Left ventricle myocardium inferior (tissue), 1 donor: ENCODE measurements at places on chromosomes 6 and 20. TPM values are rescaled to one million over a fixed set of nuclear protein-coding genes. Genes with fewer than 3 reads are reported as not detected.

- DNase-seq, result no peak
- no peak overlapping the region for H3K4me3 ChIP-seq
These were observed 36.4 kb upstream of the SMOC2 start for GRCh38 chr6:168404560-168404959.

DNA sequence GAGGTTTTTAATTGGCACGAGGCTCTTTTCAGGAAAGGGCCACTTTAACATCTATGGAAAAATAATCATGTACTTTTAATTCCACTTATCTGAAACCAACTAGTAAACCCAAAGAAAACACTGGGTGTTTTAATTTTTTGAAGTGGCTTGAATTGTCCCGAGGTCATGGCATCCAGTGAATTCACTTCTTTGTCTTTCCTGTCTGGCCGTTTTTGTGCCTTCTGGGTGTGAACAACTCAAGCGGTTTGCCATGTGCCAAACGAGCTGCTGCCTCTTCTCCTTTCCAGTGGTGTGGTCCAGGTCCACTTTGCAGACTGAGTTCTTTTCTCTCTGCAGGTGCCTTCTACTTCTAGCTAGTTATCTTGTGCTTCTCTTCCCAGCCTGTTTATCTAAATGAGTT lies 117.5 kb downstream of the PLCB4 start:
- no peak for DNase-seq
- H3K27me3 ChIP-seq, result no peaks in the 10 kb centered on the region
- no peak overlapping the region for H3K4me3 ChIP-seq
- no peak overlapping the region for H3K27ac ChIP-seq
- peaks cover 21% of the 10 kb centered on the region for H3K4me1 ChIP-seq

SMLR1 gene
- not detected for total RNA-seq

DNA sequence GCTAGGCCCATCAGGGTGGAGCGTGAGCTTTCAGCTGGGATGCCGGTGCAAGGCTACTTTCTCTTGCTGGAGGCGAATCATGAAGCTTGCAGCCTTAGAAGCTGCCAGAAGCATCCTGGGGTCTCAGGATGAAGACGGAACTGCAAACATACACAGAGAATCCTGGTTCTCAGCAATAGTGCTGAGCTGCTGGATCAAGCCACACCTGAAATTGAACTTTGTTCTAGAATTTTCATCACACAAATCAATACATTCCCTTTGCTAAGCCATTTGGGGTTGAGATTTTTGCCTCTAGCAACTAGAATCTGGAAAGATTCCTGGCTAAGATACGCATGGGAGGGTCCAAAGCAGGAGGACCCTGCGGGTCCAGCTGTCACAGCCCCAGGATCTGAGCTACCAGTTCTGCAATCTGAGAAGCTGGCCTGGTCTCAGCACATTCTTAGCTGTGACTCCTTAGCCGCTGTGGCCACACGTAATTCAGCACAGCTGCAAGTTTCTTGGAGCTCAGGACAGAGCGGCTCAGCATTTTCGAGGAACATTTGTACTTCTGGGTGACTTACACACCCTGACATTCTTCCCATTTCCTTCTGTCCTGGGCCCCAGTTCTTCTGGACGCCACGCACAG lies 6.6 kb upstream of the ARFGAP1 start:
- DNase-seq, result no peak
- H3K27ac ChIP-seq, result no peak overlapping the region
- peaks cover 76% of the 10 kb centered on the region for H3K27me3 ChIP-seq
- H3K4me1 ChIP-seq, result no peaks in the 10 kb centered on the region
- no peaks in the 10 kb centered on the region for H3K36me3 ChIP-seq
- H3K4me3 ChIP-seq, result no peak overlapping the region

- H3K4me3 ChIP-seq, result no peak overlapping the region
- no peak overlapping the region for H3K27ac ChIP-seq
- H3K27me3 ChIP-seq, result no peaks in the 10 kb centered on the region
- no peaks in the 10 kb centered on the region for H3K36me3 ChIP-seq
These were observed 21.2 kb downstream of the SERPINB1 start for GRCh38 chr6:2820415-2820814.

DNA sequence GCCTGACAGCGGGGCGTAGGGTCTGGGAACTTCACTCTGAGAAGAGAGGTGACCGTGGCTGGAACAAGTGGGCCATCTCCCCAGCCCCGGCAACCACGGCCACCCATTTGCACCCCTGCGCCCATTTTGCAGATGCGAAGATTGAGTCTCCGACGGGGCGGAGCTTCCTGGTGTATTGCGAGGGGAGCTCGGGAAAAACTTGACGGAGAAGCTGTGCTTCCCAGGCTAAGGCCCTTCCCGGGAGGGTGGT lies 653 bp downstream of the ZNF335 start:
- peak; percentile 44 for DNase-seq
- H3K4me1 ChIP-seq, result peaks cover 29% of the 10 kb centered on the region
- H3K27me3 ChIP-seq, result no peaks in the 10 kb centered on the region
- peak overlapping the region; percentile 99 for H3K27ac ChIP-seq
- peaks cover 33% of the 10 kb centered on the region for H3K36me3 ChIP-seq

TNFRSF6B gene
- 0.27 TPM for total RNA-seq

CTCFL gene
- not detected for total RNA-seq

KIF6 gene
- 0.69 TPM for total RNA-seq

ANKRD66 gene
- total RNA-seq, result not detected

DNA sequence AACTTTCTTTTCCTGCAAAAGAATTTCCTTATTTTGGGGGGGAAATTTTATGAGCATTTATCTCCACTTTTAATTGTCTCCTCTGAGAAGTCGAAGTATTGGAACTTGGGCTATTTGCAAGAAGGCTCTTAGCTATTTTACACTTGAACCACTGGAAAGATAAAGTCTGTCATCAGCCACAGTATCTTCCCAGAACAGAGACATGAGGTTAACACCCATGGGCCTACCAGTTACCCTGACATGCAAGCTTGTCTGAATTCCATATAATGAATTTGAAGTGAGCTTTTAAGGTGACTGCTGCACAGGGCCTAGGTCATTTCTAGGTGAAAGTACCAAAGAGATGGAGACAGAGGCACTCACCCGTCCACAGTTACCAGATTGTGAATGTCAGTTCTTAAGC lies 193.1 kb downstream of the SIM1 start:
- DNase-seq, result no peak
- no peak overlapping the region for H3K27ac ChIP-seq
- no peaks in the 10 kb centered on the region for H3K36me3 ChIP-seq
- no peak overlapping the region for H3K4me3 ChIP-seq
- no peaks in the 10 kb centered on the region for H3K27me3 ChIP-seq
- no peaks in the 10 kb centered on the region for H3K4me1 ChIP-seq

SRMS gene
- total RNA-seq, result not detected

- H3K4me1 ChIP-seq, result no peaks in the 10 kb centered on the region
- peaks cover 5% of the 10 kb centered on the region for H3K27me3 ChIP-seq
These were observed 26.0 kb upstream of the PLAGL1 start for GRCh38 chr6:144033816-144034735.
